ENCODE measurements at places on chromosomes 16 and 17.

DNA sequence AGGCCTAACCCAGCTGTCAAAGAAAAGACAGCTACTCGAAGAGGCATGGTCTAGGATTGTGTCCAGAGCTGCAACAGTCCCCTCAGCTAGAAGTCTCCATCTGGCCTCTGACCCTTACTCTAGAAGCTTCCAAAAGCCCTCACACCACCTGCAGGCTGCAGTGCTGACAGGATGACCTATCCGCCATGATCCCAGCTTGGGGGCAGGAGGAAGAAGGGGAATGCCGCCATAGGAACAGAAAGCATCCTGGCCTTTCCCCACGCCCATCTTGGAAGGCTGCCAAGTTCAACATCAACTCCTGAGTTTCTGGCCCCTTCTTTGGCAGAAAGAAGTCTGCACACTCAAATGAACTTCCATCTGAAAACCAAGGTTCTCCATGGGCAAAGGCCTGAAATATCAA lies 3.1 kb upstream of the KRT36 start:
- no peak for DNase-seq

DNA sequence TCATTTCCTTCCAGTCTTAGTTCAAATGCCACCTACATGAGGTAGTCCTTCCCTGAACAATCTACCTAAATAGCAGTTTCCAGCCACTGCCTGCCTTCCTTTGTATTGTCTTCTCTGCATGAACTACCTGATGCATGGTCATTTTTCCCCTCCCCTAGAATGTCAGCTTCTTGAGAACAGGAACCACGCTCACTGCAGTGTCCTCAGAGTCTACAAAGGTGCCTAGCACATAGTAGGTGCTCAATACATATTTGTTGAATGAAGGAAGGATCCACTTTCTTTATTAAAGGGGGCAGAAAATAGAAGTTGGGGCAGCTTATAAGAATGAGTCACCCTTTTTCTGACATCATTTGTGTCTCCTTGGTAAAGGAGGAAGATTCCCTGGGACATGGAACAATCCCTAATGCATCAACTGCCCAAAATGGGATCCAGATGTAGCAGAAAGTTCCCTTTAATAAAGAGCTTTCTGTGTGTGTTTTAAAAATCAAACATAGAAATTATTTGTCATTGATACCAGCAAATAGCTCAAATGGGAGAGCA lies 4.4 kb upstream of the CYLD start:
- peak; percentile 29 for DNase-seq

GRCh38 chr17:3882276-3882675 lies 10.6 kb downstream of the CAMKK1 start:
- no peak for DNase-seq

GRCh38 chr17:39652587-39653315 lies 12.4 kb upstream of the TCAP start:
- DNase-seq: no peak

GRCh38 chr17:65292430-65292829 lies 155.3 kb downstream of the RGS9 start:
- DNase-seq: no peak

GRCh38 chr17:51423421-51424160 lies 163.2 kb downstream of the UTP18 start:
- no peak for DNase-seq

DNA sequence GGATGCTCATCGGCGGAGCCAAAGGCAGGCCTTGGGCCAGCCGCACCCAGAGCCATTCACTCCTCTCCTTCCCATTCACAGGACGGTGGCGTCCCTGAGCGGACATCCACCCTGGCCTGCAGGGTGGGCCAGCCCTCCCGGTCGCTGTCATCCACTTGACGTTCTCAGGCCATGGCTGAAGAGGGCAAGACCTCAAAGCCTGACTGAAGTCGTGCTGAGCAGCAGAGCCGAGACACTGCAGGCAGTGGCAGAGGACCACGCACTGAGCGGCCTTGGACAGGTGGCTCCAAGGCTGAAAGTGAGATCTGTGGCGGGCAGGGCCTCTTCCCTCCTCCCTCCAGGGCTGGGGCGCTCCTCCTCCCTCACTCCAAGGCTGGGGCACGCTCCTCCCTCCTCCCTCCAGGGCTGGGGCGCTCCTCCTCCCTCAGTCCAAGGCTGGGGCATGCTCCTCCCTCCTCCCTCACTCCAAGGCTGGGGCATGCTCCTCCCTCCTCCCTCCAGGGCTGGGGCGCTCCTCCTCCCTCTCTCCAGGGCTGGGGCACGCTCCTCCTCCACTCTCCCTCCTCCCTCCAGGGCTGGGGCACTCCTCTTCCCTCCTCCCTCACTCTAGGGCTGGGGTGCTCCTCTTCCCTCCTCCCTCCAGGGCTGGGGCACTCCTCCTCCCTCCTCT lies 24.1 kb downstream of the GNPTG start:
- no peak for DNase-seq

DNA sequence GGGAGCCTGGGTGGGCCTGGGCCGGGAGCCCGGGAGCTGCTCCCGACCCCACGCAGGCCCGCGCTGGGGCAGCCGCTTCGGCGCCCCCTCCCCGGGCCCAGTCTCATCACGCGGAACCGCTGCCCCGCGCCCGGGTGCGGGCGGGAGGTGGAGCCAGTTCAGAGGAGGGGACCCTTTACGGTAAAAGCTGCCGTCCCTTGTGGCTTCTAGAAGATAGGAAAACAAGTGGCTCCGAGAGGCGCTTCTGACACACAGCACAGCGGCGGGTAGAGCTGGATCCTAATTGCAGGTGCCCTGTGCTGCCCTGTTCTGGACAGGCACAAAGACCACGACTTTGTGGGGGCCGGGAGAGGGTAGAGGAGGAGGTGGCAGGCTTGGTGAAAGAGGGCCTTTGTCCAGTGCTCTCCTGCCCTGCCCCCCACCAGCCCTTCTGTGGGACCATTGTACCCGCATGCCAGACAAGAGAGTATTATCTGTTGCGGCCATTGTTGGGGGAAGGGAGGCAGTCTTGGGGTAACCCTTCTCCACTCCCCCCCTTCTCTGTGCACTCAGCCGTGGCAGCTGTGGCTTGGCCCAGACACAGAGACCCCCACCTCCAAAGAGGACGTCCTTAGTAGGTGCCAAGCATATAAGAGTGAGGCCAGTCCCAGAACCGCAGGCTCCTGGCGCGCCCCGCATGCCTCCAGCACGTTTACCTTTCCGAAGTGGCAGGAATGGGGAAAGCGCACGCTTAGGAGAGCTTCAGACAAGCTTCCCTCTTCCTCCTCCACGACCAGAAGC lies 736 bp downstream of the CNP start:
- DNase-seq: peak; percentile 12

- no peak for DNase-seq
Measured at GRCh38 chr16:60727851-60728250, 1308.4 kb downstream of the CDH8 start.

Data from fibroblast of gingiva (primary cell).